ENCODE measurements at places on chromosomes 3 and 15. TPM values are rescaled to one million over a fixed set of nuclear protein-coding genes. Genes with fewer than 3 reads are reported as not detected.

DNA sequence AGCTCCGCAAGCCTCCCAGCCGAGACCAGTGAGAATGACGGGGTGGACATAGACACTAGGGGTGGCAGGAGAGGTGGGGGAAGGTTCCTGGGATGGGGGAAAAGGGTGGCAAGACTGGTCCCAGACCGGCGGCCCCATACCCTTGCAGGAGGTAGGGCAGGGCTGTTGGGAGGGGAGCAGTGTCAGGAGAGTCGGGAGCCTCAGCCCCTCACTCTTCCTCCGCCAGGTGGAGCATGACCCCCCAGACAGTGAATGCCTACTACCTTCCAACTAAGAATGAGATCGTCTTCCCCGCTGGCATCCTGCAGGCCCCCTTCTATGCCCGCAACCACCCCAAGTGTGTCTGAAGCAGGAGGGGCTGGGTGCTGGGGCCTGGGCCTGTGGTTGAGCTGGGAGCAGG is 8.7 kb upstream of the PSMD2 start:
- no peak for DNase-seq

GRCh38 chr15:71677352-71677751 is 133.0 kb upstream of the NR2E3 start:
- DNase-seq = no peak

GRCh38 chr3:133948131-133948810 is 52.6 kb upstream of the RAB6B start:
- no peak for DNase-seq

- DNase-seq = peak; percentile 35
These were observed 67.2 kb downstream of the PEX5L start for GRCh38 chr3:179969525-179969924.

The GNAT1 gene
- total RNA-seq = not detected

DNA sequence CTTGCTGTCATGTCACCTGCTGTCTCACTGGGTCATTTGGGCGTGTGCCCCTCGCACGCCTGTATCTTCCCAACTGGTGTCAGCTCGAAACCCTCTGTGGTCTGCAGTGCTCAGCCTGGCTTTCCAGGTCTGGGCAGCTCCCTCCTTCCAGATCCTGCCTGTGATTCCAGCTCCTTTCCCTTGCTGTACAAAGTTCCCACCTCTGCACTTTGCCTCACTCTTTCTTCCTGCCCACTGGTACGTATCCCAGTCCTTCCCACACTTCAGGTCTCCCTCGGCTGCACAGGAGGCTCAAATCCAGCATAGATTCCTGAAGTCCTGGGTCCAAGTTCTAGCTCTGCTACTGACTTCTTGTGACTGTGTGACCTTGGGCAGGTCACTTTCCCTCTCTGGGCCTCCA is 2.1 kb upstream of the PAQR5 start:
- no peak for DNase-seq

The OCA2 gene
- total RNA-seq = 0.13 TPM

The MYZAP gene
- 1.1 TPM for total RNA-seq

DNA sequence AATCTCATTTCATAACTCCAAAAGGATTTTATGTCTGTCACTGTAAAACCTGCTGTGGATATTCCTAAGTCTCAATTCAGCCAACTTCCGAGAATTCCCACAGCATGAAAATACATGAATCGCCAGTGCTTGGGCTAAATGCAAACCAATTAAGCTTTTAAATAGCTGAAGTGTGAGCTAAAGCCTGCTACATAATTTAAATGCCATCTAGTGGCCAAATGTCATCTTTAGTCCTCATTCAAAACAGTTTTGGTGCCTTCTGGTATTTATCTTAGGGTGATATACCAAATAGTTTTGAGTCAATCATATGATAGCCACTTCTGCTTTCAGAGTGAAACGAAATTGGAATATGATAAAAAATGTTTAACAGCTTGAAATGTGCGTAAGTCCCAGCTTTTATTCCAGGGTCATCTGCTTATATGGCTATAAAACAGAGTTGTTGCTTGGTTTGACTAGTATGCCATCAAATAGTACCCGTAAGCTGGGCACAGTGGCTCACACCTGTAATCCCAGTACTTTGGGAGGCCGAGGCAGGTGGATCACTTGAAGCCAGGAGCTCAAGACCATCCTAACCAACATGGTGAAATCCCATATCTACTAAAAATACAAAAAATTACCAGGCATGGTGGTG is 41.8 kb upstream of the CCNL1 start:
- DNase-seq = peak; percentile 33

The BUB1B gene
- 67.8 TPM for total RNA-seq

GRCh38 chr3:161576311-161576710 is 79.7 kb downstream of the OTOL1 start:
- DNase-seq = no peak

The PPP1R14D gene
- 0.64 TPM for total RNA-seq

The MNS1 gene
- total RNA-seq = 3.8 TPM

GRCh38 chr15:63736287-63736686 is 97.5 kb downstream of the HERC1 start:
- DNase-seq = no peak

GRCh38 chr15:88628018-88628654 is 7.0 kb downstream of the AEN start:
- DNase-seq = no peak

DNA sequence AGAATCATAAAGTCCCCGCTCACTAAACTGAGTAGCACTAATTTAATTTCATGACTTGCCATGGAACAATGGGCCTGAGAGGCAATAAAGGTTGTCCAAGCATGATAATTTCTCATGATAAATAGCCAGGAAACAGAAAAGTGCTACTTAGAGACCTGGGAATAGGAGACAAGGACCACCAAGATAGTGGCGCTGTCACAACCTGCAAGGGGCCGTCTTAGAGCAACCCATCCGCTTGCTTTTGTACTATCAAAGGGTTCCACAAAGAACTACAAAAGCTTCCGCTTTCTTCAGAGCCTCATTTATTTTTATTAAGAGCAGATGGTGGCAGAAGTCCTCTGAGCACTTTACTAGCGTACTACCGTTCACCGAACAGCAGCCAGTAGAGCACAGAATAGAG is 421.7 kb upstream of the GRM7 start:
- no peak for DNase-seq

- DNase-seq = no peak
These were observed 612 bp upstream of the C15orf40 start for GRCh38 chr15:83012076-83012426.
